ENCODE measurements at places on chromosomes 1 and 21.

GRCh38 chr1:116861137-116861536, 48.6 kb upstream of the PTGFRN start:
- no peak for DNase-seq

DNA sequence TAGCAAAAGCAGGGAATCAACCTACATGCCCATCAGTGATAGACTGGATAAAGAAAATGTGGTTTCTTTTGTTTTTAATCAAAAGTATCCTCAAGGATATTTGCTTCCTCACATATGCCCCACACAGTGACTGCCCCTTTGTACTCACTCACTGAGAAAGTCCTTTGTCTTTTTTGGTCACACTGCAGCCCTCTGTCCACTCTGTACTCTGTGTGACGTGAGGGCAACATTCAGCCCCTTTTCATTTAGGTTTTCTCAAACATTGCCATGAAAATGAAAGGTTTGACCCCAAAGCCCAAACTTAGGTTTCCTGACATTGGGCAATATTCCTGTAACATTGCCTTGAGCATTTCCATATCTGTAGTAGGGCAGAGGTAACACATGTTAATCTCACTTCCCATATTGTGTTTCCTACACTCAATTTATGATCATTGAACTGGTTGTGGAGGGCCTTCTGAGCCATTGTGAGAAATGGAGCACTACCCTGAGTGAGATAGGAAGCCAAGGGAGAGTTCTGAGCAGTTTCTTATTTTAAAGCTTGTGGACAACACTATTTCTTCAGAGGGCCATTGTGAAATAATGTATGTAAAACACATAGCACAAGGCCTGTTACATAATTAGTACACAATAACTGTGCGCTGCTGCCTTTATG, 501.9 kb upstream of the C1orf87 start:
- no peak for DNase-seq

GRCh38 chr1:67031121-67031858, 22.7 kb downstream of the SLC35D1 start:
- DNase-seq: no peak

DNA sequence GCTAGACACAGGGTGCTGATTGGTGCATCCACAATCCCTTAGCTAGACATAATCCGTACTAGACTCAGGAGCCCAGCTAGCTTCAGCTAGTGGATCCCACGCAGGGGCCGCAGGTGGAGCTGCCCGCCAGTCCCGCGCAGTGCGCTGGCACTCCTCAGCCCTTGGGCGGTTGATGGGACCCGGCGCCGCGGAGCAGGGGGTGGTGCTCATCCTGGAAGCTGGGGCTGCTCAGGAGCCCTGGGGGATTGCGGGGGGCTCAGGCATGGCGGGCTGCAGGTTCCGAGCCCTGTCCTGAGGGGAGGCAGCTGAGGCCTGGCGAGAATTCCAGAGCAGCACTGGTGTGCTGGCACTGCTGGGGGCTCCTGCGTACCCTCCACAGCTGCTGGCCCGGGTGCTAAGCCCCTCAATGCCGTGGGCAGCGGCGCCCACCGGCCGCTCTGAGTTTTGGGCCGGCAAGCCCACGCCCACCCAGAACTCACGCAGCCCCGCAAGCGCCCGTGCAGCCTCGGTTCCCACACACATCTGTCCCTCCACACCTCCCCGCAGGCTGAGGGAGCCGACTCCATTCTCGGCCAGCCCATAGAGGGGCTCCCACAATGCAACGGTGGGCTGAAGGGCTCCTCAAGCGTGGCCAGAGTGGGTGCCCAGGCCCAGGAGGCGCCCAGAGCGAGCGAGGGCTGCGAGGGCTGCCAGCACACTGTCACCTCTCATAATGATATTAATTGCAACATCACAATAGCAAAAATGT, 87.4 kb downstream of the CRB1 start:
- DNase-seq: no peak

DNA sequence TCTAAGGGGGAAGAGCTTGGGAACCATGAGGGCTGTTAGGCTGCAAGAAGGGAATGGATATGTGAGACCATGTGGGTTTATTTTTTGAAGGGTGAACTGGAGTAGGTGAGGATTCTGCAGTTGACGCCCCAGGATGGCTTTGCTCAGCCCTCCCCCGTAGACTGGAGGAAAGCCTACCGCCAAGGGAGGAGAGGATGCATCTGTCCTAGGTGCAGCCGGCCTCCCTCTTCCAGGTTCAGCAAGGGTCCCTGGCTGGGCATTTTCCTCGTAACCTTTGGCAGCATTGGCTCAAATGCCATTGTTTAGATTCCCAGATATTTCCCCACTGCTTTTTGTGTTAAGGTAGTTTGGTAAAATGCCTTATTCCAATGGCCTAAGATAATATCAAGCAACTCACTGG, 16.6 kb downstream of the TFF3 start:
- no peak for DNase-seq

DNA sequence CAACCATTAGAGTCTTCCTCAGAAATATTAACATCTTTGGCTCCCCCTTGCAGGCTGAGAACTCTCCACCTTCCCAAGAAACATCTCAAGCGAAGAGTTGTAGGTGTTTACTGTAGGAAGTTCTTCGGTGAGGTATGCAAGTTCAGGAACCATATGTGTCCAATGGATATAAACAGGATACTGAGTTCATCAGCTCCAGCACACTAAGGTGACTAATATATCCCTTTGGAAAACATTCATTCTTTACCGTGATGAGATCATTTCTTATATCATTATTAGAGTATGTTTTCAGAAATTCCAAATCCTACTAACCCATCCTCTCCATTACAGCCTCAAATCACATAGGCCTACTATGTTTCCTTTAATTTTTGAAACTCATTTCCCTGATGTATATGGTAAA, 37.3 kb upstream of the PRMT6 start:
- DNase-seq: no peak

- no peak for DNase-seq
These were observed 13.3 kb downstream of the VN1R5 start for GRCh38 chr1:247269133-247269532.

DNA sequence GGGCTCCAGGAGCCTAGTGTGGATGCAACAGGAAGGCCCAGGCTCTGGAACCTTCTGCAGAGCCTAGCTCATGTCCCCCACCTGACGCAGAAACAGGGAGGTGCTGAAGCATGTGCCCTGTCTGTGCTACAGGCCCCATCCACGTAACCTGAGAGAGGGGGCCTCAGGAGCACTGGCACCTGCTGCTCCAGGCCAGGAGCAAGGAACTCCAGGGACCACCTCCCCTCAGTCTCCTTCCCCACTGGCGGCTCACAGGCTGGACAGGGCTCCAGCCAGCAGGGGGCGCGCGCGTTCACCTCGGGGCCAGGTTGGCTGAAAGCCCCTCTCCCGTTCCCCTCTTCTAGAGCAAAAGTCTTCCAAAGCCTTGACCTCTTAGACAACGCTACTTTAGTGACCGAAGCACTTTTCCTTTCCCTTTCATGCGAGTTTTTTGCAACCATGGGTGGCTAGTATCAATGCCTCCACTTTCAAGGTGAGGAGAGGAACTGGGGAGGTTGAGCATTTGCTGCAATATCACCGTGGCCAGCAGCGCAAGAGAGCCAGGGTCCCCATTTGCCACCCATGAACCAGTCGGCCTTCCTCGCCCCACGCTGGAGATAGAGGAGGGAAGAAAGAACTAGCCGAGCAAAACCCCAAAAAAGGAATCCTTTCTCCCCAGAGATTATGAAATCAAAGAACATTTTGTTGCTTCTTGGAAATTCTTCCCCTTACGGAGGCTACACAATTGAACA, 52.4 kb upstream of the GPR157 start:
- DNase-seq: peak; percentile 45

GRCh38 chr1:114509596-114510273, 1.3 kb downstream of the TRIM33 start:
- DNase-seq: no peak

- no peak for DNase-seq
These were observed 631.0 kb downstream of the MRPL39 start for GRCh38 chr21:24976238-24976637.

GRCh38 chr1:21337454-21337927, 47.2 kb upstream of the ECE1 start:
- DNase-seq: no peak

- no peak for DNase-seq
These were observed 142.6 kb upstream of the GJB5 start for GRCh38 chr1:34612091-34612827.

DNA sequence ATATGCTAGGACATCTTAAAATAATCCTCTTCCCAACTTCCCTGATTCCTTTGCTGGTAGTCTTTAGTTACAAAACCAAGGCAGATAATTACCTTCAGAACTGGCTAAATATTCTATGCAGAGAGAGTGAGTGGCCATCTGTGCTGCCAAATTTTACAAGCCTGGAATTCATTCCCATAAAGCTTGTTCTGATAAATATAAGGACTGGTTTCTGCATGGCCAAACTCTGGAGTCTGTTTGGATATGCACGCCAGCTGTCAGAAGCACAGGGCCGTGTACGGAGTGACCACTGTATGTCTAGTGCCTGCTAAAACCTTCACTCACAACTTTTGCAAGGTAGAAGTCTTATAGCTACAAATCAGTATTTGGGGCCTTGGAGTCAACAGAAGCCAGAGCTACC, 66.5 kb upstream of the RAVER2 start:
- no peak for DNase-seq

DNA sequence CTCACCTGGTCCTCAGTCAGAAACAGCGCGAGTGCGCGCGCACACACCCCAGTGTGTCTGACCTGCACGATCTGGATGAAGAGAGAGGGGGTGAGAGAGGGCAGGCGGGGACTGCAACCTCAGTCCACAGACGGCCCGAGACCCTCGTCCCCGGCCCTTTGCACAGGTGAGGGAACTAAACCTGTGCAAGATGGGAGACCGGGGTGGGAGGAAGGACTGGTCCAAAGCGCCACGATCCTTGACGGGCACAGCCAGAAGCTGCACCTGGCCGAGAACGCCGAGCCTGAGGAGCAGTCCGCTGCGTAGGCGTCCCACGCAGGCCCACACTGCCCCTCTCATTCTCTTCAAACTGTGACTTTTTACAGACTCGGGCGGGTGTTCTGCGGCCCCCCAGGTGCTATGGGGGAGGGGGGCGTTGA, 519 bp upstream of the IQCC start:
- DNase-seq: no peak

GRCh38 chr1:172581779-172582178, 48.8 kb downstream of the SUCO start:
- no peak for DNase-seq

GRCh38 chr1:172905452-172905851, 145.3 kb downstream of the TNFSF18 start:
- DNase-seq: no peak

GRCh38 chr1:217614200-217614712, 16.6 kb downstream of the GPATCH2 start:
- no peak for DNase-seq

DNA sequence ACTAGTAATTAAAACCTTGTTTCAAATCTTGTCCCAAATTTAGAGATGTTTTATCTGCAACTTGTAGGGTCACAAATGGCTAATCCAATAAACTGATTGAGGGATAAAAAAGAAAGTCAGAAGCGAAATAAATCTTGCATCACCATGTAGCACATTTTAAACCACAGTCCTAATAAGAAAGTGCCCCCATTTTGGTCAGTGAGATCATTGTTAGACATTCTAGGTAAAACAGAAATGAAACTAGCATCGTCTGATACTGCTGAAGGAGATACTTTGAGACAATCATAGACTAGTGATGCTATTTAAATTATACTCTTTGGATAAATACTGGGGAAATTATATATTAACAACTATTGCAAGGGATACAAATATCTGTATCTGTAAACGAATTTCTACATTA, 247.9 kb downstream of the AMY1C start:
- DNase-seq: no peak

GRCh38 chr1:109909561-109909960, 1.1 kb upstream of the CSF1 start:
- DNase-seq: no peak

DNA sequence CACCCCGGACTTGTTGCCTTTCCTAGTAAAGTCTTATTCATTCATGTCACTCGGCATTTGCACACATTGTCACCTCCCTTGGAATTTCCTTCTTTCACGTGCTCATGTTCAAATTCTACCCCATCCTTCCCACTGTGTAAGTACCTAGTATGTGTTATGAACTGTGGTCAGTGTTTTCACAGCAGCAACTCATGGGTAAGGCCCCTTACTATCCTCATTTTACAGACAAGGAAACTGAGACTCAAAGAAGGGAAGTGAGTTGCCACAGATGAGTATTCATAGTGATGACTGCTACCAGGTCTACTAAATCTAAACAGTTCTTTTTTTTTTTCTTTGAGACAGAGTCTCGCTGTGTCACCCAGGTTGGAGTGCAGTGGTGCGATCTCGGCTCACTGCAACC, 10.5 kb downstream of the CITED4 start:
- no peak for DNase-seq

Measured in activated naive CD8-positive, alpha-beta T cell treated with anti-CD3 and anti-CD28 coated beads, Interleukin-2, amount 50 U/mL, for 16 hours (primary cell).